Dermis microvascular lymphatic vessel endothelial cell (primary cell): ENCODE measurements at places on chromosomes 12 and 14.

DNA sequence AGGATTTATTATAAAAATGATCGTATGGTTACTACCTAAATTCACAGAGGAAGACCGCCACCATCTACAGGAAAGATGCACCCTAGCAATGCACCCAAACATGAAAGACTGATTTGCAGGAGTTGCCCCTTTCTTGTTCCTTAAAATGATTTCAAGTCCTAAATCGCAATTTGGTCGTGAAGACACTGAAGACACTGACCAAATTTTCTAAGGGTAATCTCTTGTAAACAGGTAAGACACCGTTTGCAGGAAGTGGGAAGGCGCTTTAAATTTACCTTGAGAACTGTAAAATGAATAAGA lies 1.0 kb downstream of the SOS2 start:
- no peak for DNase-seq

GRCh38 chr12:118188690-118189371 lies 52.9 kb downstream of the PEBP1 start:
- no peak for DNase-seq

DNA sequence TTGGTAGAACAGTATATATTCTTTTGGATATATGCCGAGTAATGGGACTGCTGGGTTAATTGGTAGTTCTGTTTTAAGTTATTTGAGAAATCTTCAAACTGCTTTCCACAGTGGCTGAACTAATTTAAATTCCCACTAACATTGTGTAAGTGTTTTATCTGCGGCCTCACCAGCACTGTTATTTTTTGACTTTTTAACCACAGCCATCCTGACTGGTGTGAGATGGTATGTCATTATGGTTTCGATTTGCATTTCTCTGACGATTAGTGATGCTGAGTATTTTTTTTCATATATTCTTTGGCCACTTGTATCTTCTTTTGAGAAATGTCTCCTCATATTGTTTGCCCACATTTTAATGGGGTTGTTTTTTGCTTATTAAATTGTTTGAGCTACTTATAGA lies 357.4 kb downstream of the C12orf50 start:
- no peak for DNase-seq

DNA sequence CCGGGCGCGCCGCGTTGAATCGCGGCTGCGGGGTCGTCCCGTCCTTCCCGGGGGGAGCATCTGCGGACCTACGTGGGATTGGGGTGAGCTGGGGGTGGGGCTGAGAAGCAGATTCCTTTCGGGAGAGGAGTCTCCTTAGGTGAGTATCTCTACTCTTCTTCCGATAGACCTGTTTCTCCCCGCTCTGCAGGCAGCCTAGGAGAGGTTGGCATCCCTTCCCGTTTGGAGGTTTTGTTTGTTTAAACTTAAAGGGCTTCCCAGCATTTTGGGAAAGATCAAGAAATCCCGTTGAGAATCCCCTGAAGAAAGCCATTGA lies 411 bp downstream of the TTLL5 start:
- no peak for DNase-seq

GRCh38 chr14:102949801-102950451 lies 27.5 kb downstream of the AMN start:
- DNase-seq, result no peak

GRCh38 chr12:43208221-43208620 lies 343.8 kb downstream of the ADAMTS20 start:
- DNase-seq, result no peak

GRCh38 chr12:21819236-21819635 lies 44.7 kb upstream of the KCNJ8 start:
- DNase-seq, result no peak

- DNase-seq, result no peak
Measured at GRCh38 chr12:7117670-7118069, 8.7 kb upstream of the C1RL start.

DNA sequence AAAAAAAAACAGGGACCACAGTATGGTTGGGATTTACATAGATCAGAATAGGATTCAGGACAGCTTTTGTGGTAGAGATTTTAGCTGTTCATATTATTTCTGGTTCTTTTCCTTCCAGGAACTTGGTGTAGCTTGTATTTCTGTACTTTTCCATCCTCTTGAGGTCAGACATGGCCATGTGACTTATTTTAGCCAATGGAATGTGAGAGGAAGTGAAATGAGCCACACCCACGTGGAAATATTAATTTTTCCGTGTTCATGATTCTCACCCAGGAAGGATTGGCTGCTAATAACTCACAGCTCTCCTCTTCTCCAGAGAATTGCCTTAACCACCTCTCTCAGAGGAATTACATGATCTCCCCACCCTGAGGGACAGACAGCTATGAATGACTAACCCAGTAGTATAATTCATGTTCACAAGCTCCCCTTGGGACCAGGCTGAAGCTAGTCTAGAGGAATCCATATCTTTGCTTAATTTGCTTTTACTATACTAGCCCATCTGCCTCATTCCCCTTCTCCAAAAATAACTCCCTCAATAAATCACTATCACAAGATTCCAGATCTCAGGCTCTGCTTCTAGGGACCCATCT lies 340.4 kb downstream of the NUAK1 start:
- no peak for DNase-seq

- no peak for DNase-seq
Measured at GRCh38 chr14:52318826-52319645, 4.9 kb downstream of the PTGER2 start.

DNA sequence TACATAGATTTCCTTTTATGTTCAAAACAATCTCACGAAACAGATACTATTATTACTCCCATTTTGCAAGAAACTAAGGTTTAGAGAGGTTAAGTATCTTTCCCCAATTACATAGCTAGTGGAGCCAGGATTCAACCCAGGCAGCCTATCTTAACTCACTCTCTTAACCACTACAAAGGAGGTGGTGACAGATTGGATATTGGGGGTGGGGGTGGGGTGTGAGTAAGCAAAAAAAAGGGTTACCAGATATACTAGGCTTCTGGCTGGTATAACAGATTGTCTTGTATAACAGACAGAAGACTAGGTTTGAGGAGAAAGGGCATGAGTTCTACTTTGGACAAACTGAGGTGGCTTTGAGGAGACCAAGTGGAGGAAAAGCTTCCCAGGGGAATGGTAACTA lies 2.1 kb downstream of the GMFB start:
- no peak for DNase-seq

DNA sequence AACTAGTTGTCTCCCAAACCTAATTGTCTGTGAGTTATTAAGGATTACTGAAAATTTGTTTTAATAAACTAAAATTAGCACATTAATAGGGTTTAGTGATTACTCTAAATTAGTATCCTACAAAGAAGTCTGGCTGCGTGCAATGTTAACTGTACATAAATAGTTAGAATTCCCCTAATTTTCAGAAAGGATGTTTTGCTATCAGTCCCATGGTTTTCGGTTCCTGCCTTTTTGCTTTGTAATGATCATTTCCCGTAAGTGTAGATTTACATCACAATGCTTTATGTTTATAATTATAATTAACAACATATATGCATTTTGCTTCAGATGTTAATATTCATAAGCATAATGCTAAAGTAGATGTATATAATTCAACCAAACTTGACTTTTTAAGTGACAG lies 19.8 kb upstream of the LYZ start:
- DNase-seq, result no peak

DNA sequence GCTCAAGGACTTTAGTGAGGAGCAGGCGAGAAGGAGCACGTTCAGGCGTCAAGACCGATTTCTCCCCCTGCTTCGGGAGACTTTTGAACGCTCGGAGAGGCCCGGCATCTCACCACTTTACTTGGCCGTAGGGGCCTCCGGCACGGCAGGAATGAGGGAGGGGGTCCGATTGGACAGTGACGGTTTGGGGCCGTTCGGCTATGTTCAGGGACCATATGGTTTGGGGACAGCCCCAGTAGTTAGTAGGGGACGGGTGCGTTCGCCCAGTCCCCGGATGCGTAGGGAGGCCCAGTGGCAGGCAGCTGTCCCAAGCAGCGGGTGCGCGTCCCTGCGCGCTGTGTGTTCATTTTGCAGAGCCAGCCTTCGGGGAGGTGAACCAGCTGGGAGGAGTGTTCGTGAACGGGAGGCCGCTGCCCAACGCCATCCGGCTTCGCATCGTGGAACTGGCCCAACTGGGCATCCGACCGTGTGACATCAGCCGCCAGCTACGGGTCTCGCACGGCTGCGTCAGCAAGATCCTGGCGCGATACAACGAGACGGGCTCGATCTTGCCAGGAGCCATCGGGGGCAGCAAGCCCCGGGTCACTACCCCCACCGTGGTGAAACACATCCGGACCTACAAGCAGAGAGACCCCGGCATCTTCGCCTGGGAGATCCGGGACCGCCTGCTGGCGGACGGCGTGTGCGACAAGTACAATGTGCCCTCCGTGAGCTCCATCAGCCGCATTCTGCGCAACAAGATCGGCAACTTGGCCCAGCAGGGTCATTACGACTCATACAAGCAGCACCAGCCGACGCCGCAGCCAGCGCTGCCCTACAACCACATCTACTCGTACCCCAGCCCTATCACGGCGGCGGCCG lies 1.1 kb downstream of the PAX9 start:
- DNase-seq, result no peak

GRCh38 chr14:51310505-51310944 lies 70.5 kb downstream of the TMX1 start:
- peak; percentile 93 for DNase-seq

GRCh38 chr14:105131241-105131640 lies 37.3 kb downstream of the JAG2 start:
- no peak for DNase-seq

DNA sequence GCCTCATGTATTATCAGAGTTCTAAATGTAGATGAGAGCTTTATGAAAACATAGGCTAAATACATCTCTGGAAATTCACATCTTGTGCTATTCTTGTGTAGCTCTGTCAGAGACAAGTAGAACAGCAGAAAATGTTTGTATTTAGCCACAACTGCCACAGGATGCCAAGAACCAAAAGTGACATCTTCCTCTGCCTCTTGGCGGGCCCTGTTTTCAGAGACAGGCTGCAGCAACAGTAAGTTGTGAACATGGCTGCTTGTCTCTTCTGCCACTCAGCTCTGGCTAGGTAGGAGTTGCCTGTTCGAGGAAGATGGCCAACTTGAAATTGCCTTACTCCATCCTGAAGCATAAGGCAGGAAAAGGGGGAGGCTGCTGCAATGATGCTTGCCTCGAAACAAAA lies 30.4 kb downstream of the SETD3 start:
- no peak for DNase-seq

DNA sequence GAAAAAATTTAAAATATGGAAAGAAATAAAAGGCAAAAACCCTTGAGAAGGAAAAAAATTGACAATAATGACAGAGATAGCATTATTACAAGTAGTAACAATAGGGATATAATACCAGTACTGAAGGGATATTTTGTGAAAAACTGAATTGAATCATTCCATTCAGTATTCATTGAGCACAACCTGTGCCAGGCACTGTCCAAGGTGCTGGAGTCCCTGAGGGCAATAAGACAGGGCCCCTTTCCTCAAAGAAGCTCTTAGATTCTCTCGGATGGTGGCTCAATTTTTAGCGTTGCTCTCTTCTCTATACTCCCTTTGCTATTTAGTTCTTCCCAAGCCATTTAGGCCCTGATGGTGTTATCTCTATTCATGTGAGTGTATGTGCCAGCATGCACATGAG lies 34.3 kb upstream of the GAS2L3 start:
- DNase-seq, result peak; percentile 40

DNA sequence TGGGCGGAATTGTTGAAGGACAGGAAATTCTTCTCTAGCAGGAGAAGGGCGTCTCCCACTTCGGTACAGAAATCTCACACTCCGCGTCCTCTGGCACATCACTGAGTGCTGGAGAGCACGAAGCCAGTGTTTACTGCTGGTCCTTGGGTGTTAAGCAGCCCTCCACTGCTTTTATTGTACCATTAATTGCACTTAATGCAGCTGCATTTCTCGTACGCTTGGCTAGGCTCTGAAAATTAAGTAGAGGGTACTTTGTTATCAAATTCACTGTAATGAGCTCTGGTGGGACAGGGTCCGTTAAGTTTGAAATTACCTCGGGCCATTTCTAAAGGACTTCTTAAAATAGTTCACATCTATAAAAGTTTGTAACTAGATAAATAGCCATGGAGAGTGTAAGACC lies 411.2 kb downstream of the NPAS3 start:
- DNase-seq, result no peak

DNA sequence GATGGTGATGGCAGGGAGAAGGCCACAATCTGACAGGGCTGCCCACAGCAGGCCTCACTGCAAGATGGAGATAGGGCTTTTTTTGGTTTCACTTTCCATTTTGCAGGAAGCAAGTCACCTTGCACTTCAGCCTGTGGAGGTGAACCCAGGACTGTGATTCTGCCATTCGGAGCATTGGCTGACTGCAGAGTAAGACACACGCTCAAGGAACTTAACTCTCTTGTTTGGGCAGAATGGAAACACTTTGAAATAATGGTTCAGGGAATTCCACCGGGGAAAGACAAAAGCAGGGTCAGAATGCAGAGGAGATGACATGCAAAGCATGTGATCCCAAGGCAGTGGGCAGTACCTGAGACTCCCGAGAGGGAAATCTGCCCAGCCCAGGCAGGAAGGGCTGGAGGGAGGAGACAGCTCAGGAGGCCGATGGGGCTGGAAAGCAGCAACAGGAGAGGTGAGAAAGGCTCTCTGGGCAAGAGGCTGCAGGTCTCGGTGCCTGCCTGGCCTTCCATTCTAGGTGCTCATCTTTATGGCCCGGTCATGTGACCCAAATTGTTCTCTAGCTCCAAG lies 58.7 kb upstream of the PRMT8 start:
- no peak for DNase-seq

DNA sequence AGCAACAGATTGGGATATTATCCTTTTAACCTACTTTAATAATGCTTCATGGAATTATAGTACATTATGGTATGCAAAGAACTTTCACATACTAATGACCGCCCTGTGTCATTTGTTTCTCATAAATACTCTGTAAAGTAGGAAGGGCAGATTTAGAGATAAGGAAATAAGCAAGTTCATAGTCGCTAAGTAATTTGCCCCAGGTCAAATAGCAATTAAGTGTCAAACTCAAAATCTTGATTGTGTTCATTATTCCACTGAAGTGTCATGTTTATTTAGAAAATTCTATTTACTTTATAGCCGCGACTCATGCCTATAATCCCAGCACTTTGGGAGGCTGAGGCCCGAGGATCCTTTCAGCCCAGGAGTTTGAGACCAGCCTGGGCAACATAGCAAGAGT lies 98.7 kb upstream of the ATF1 start:
- DNase-seq, result no peak
